ENCODE measurements at places on chromosomes 1 and 21. TPM values are rescaled to one million over a fixed set of nuclear protein-coding genes. Genes with fewer than 3 reads are reported as not detected.

The PEAR1 gene
- polyA plus RNA-seq = 11.6 TPM

The ICOSLG gene
- 3.2 TPM for polyA plus RNA-seq

The CCDC185 gene
- polyA plus RNA-seq = 0.16 TPM

The CYP4B1 gene
- 0.33 TPM for polyA plus RNA-seq

The PRR9 gene
- polyA plus RNA-seq = not detected

The KCNA3 gene
- 4.9 TPM for polyA plus RNA-seq

The B3GALT6 gene
- 39.7 TPM for polyA plus RNA-seq

The ITGB2 gene
- 20.9 TPM for polyA plus RNA-seq

The RGS5 gene
- polyA plus RNA-seq = 22.6 TPM

The CFHR5 gene
- 1.1 TPM for polyA plus RNA-seq

The UBL4B gene
- not detected for polyA plus RNA-seq

The CRABP2 gene
- polyA plus RNA-seq = 139 TPM

The GIPC2 gene
- polyA plus RNA-seq = 0.41 TPM

All from spinal cord (tissue), 10 donors.